CD4-positive, alpha-beta T cell treated with Interferon gamma for 1 hour (primary cell): ENCODE measurements at places on chromosomes 6 and 20.

GRCh38 chr6:94736236-94736635, 841.1 kb upstream of the MANEA start:
- DNase-seq: no peak

GRCh38 chr6:52663120-52663935, 7.6 kb upstream of the TMEM14A start:
- peak; percentile 55 for DNase-seq

- no peak for DNase-seq
Observed at GRCh38 chr6:107539849-107540464, 50.0 kb downstream of the SOBP start.

- no peak for DNase-seq
Observed at GRCh38 chr6:144319211-144319610, 34.1 kb downstream of the UTRN start.
